ENCODE measurements at places on chromosomes 11 and 22.

DNA sequence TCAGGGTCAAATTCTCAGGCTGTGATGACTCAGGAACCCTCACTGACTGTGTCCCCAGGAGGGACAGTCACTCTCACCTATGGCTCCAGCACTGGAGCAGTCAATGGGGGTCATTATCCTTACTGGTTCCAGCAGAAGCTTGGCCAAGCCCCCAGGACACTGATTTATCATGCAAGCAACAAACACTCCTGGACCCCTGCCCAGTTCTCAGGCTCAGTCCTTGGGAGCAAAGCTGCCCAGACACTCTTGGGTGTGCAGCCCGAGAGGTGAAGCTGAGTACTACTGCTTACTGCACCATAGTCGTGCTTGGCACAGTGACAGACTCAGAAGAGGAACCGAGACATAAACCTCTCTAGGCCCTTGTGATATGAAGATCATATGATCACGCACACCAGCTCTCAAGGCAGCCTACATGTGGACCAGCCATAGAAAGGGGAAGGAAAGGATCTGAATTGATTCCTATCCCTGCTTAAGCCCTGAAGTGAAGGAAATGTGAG is 58.2 kb downstream of the ZNF280B start:
- DNase-seq = peak; percentile 54

GRCh38 chr11:9052316-9052715 is 39.1 kb downstream of the SCUBE2 start:
- no peak for DNase-seq

GRCh38 chr22:35220221-35220620 is 37.1 kb upstream of the HMGXB4 start:
- no peak for DNase-seq

DNA sequence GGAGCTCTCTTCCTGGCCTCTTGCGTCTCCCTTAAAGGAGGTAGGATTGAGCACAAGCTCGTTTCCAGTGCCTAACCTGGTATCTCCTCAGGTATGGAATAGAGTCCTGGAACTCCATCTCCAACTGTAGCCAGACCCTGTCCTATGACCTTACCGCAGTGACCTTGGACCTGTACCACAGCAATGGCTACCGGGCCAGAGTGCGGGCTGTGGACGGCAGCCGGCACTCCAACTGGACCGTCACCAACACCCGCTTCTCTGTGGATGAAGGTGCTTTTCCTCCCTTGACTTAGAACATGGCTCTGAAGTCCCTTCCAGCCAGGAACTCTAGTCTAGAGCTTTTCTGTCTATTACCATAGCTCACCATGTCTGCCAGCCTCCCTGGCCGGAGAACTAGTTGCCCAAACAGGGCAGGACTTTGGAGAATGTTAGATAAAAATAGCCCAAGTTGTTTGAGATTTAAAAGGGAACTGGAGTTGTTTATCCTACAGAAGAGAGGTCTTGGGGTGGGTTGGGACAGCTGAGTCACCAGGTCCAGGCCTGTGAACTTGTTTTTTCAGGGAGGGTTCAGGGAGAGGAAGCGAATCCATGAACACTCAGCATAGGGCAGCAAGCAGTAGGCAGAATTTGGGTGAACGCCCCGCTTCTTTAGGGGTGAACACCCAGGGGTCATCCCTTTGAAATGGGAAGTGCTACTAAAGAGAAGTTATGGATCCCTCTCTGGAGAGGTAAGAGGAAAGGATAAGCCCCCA is 3.3 kb downstream of the IL10RA start:
- DNase-seq = no peak

All from GM12891 (cell line).